ENCODE measurements at places on chromosomes 16 and 17.

DNA sequence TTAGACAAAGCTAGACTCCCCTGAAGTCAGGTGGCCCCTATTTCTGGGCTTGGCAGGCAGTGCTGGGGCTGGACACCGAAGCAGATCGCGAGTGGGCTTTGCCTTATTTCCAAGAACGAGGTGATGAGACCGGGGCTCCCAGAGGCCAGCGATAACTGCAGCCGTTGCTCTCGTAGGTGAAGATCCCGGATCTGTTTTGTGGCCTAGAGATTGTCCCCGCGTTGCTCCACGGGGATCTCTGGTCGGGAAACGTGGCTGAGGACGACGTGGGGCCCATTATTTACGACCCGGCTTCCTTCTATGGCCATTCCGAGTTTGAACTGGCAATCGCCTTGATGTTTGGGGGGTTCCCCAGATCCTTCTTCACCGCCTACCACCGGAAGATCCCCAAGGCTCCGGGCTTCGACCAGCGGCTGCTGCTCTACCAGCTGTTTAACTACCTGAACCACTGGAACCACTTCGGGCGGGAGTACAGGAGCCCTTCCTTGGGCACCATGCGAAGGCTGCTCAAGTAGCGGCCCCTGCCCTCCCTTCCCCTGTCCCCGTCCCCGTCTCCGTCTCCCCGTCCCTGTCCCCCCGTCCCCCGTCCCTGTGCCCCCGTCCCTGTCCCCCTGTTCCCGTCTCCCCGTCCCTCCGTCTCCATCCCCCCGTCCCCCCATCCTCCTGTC is 1.5 kb upstream of the TBCD start:
- DNase-seq: no peak

DNA sequence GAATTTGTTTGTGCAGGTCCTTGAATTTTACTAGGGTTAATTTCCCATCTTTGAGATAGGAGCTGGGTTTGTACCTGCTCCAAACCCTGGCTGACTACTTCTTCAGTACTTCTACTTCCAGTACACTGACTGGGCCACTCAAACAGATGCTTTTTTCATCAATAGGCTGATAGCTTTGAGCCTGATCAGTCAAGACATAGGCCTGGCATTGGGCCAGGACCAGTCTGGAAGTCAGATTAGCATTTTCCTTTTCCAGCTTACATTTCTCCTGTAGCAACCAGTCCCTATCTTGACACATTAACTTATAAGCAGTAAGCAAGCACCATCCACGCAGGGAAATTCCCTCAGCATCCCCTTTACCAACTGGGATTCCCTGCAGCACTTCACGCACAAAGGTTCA is 7.5 kb upstream of the TMEM101 start:
- DNase-seq: no peak

GRCh38 chr16:72590151-72590937 is 418.4 kb upstream of the PMFBP1 start:
- no peak for DNase-seq

DNA sequence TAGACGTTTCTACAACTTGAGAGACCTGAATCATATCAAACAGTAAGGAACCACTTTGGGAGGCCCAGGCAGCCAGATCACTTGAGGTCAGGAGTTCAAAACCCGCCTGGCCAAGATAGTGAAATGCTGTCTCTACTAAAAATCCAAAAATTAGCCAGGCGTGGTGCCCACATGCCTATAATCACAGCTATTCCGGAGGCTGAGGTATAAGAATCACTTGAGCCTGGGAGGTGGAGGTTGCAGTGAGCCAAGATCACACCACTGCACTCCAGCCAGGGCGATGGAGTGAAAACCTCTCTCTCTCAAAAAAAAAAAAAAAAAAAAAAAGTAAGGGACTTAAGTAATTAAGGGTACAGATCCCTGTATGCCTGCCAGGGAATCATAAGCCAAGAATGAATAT is 103.4 kb upstream of the NUDT7 start:
- no peak for DNase-seq

GRCh38 chr16:57623251-57624043 is 5.0 kb upstream of the ADGRG1 start:
- no peak for DNase-seq

DNA sequence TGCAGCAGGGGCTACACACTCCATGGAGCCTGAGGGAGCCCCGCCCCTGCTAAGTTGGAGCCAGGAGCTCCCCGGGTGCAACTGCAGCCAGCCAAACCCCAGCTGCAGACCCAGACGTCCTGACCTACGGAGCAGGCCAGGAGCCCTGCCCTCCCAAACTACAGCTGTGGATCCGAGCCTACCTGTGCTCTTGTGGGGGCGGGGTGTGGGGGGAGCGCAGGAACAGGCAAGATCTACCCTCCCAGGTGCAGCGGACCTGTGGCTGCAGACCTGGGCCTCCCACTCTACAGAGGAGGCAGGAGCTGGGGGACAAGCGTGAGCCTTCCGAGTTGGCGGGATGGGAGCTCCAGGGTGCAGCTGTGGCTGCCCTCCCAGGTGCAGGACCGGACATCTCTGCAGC is 29.7 kb upstream of the MYLK3 start:
- no peak for DNase-seq

DNA sequence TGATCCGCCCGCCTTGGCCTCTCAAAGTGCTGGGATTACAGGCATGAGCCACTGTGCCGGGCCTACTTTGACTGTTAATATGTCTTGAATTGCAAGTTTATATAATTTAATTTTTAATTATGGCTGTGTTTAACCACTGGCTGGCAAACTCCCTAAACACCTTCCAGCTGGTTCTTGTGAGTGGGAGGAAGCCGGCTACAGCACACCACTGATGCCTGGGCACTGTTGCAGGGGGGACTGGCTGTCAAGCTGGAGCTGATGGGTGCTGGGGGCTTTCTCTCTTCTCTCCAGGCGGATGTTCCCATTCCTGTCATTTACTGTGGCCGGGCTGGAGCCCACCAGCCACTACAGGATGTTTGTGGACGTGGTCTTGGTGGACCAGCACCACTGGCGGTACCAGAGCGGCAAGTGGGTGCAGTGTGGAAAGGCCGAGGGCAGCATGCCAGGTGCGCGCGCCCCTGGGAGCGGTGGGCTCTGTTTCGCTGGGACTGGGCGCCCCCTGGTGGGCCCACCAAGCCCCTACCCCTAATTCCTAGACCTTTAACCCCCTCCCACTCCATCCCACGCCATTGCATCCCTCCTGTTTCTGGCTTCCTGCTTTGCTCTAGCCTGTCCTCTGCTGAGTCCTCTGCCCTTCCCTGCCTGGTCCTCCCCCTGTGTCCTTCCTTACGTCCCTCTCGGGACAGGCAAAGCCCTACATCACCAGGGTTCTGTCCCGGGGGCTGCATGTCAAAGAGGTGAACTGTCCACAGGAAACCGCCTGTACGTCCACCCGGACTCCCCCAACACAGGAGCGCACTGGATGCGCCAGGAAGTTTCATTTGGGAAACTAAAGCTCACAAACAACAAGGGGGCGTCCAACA is 9.5 kb downstream of the TBX21 start:
- no peak for DNase-seq

DNA sequence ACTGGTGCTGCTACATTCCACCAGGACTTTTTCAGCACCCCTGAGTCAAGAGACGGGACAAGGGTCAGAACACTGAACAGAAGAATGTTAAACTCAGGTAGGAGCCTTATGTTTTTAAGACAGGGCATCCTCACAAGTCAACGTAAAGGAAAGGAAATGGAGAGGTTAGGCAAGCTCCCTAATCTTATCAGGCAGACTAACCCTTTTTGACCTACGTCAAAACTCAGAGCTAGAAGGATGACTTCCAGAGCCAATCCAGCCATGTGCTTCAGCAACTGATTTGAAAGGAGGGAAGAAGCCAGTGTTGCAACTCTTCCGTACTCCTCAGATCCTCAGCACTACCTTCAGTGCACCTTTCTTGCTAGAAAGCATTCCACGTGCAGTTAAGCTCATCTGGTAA is 46.8 kb downstream of the REXO5 start:
- no peak for DNase-seq

DNA sequence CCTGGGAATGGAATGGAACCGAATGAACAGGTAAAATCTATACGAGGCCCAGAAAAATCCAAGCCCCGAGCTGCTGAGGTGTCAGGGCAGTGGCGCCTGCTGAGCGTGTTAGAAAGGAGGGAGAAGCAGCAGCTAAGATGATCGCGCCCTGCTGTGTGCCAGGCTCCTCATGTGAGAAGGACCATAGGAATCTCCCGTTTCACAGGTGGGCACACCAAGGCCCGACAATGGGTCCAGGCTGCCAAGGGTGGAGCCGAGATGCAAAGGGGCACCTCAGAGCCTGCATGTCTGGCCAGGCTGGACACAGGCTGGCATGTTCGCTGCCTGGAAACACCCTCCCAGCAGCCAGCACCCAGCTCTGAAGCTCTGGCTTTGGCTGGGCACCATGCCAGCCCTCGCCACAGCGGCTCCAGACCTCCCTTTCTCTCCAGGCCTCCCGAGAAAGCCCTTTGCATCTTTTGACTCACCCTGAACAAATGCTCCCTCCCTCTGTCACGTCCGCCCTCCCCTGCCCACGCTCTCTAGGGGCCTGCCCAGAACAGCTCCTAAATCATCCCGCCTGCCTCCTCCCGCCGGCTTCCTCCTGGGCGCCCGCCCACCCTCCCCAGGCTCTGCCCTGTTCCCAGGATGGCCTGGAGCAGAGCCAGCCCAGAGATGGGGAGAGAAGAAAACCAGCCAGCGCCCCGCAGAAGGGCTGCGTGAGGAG is 217.8 kb upstream of the GSE1 start:
- DNase-seq: no peak

DNA sequence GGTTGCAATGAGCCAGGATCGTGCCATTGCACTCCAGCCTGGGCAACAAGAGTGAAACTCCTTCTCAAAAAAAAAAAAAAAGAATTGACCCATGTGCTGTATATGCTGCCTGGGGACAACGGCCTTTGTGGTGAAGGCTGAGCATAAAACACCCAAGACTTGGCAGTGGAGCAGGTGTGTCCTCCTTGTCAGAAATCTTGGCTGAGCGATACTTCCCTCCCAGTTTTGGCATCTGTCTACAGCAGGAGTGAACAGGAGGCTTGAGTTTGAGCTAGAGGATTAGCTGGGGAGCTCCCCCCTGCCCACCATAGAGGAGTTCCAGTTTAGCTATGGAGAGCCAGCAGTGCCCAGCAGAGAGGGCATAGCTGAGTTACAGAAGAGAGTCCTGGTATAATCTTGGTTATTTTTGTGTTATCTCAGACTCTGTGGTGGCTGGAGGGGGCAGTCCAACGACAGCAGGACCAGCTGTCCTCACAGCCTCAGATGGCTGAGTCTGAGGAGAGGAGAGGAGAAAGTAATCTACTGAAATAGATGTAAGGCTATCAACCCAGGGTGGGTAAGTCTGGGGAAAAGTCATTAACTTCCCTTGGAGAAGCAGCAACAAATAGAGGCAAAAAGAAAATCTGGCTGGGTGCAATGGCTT is 18.4 kb downstream of the SP2 start:
- no peak for DNase-seq

DNA sequence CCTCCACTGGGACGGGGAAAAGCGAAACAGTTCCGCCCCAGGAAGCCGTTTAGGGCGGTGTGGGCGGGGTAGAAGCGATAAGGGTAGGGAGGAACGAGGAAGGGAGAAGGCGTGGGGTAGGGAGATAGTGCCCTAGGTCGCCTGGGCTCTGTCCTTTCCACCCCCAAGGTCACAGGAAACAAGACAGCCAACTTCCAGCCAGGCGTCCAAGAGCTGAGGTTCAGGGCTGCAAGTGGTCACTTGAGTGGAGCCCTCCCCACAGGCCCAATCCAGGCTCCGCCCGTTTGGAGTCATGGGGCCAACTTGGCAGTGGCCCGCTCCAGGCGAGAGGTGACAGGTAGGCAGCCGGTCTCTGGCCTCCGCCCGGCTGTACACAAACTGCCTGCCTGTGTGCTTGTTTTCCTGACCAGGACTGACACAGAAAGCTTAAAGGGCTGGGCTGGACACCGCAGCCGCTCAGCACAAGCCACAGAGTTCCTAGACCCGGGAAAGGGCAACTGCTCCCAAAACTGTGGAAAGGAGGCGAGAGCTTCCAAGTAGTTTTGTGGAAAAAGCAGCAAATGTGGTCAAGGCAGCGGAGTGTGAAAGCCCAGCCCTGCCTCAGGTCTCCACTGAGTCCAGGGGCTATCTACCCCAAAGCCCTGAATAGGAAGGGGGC is at the start of gene RILP:
Gene RILP, minus strand, starts transcription at position 23 of the 658 bp plus-strand sequence. CDS start 62 bp downstream, outside the sequence.
- DNase-seq: no peak

GRCh38 chr17:80279895-80280294 is 19.2 kb downstream of the RNF213 start:
- DNase-seq: no peak

DNA sequence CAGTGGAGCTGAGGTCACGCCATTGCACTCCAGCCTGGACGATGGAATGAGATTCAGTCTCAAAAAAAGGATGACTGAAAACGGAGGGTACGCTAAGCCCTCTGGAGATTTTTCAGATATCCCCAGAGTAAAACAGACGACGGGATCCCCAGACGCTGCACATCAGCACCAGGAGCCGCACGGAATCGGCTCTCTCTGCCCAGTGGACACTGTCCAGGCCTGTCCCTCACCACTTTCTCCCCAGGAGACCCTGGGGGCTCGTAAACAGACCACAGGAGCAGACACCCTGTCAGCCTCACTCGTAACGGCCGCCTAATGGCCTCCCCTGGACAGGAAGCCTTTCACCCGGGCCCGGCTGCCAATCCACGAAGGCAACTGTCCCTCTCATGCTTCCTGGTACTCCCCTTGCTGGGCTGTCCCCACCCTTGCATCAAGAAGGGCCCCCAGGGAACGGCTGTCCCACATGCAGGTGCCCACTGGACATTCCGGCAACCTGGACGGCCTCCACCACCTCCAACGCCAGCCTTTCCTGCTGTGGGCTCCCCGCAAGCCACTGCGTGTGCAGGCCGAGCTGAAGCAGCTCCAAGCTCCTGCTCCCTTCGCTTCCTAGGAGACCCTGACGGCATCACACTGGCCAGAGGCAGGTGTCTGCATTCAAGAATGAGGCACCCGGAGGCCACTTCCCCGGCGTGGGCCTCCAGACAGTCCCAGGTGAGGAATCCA is 74.3 kb downstream of the TIMM22 start:
- no peak for DNase-seq

DNA sequence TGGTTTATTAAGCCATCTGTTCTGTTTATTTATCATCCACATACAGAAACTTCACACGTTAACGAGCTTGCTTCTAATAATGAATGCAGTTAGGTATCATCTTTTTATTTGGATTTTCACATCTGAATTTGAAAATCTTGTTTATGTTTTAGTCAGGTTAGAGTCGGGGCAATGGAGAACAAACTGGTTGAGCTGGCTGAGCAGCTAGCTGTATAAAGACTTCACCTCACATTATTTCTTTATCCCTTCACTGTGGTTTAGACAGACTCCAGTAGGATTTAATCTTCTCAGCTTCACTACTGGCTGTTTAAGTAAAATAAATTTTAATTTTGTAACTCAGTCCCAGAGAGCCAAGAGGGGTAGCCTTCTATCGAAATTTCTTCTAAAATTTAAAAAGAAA is 415.9 kb downstream of the RBFOX1 start:
- no peak for DNase-seq
